CD4-positive, alpha-beta T cell (primary cell): ENCODE measurements at places on chromosomes 12 and 14.

- DNase-seq = no peak
Observed at GRCh38 chr14:103339561-103339960, 5.5 kb downstream of the EIF5 start.

DNA sequence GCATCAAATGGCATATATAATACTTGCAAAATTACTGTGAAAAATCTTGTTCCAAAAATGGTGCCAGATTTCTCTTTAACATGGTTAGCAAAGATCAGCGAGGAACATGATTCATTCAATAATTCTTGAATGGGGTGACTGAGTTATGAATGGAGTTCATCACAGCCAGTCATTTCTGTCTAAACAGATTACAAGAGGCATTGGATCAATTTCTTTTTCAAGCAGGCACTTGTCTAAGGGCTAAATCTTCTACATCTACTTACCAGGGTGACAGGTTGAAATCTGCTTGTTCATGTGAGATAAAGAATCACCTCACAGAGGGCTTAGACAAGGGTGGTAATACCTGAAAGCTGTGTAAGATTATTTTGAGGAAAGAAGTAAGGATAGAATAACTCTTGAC, 247.7 kb downstream of the ATP23 start:
- no peak for DNase-seq

GRCh38 chr12:27208414-27208750, 35.7 kb upstream of the STK38L start:
- no peak for DNase-seq

- no peak for DNase-seq
Observed at GRCh38 chr12:47095446-47096236, 15.9 kb upstream of the AMIGO2 start.

- no peak for DNase-seq
Observed at GRCh38 chr14:45227566-45227965, 25.4 kb downstream of the MIS18BP1 start.

- no peak for DNase-seq
Observed at GRCh38 chr12:20963762-20964161, 153.3 kb downstream of the SLCO1B3 start.
